SK-N-MC (cell line): ENCODE measurements at places on chromosomes 7 and 10.

DNA sequence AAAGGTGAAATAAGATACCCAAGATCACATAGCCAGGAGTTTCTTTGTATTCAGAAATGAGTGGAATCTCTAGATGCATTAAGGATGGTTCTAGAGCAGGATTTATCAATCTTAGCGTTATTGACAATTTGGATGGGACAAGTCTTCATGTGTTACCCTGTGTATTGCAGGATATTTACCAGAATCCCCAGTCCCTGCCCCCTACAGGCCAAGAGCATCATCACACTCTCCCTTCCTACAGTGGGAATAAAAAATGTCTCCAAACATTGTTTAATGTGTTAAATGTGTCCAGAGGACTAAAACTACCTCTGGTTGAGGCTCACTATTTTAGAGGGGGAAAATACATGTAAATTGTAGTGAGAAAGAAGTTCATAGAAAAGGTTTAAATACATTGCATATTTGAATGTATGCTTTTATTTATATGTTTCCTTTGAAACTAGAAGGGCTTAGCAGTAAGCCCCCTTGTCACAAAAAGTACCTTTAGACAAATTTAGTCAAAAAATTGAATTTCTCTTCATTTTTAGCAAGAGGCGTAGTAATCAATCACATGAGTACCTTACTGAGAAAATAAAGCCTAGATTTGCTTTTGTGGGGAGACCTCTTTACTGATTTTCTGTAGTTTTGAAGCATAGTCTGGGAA lies 141.2 kb downstream of the MLLT10 start:
- DNase-seq: no peak

- DNase-seq: no peak
Observed at GRCh38 chr7:148712678-148713329, 14.1 kb downstream of the CUL1 start.

- no peak for DNase-seq
Observed at GRCh38 chr7:5539013-5539411, 115.4 kb upstream of the TNRC18 start.

GRCh38 chr10:52258799-52259425 lies 55.2 kb upstream of the DKK1 start:
- DNase-seq: no peak

- DNase-seq: no peak
Observed at GRCh38 chr7:48180981-48181380, 9.7 kb downstream of the ABCA13 start.

GRCh38 chr10:113047963-113048781 lies 98.1 kb downstream of the TCF7L2 start:
- no peak for DNase-seq

GRCh38 chr7:42939457-42940240 lies 7.5 kb downstream of the MRPL32 start:
- DNase-seq: no peak

DNA sequence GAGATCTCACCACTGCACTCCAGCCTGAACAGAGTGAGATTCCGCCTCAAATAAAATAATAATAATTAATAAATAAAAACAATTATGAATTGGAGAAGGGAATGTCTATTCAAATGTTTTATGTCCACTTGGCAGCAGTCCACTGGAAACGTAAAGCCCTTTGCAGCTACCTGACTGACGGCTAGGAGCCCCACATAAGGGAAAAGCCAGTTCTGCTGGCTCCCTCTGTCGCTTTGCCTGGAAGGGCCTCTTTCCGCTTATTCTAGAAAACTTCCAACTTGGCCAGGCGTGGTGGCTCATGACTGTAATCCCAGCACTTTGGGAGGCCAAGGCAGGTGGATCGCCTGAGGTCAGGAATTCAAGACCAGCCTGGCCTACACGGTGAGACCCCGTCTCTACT lies 6.1 kb upstream of the TNS3 start:
- no peak for DNase-seq

DNA sequence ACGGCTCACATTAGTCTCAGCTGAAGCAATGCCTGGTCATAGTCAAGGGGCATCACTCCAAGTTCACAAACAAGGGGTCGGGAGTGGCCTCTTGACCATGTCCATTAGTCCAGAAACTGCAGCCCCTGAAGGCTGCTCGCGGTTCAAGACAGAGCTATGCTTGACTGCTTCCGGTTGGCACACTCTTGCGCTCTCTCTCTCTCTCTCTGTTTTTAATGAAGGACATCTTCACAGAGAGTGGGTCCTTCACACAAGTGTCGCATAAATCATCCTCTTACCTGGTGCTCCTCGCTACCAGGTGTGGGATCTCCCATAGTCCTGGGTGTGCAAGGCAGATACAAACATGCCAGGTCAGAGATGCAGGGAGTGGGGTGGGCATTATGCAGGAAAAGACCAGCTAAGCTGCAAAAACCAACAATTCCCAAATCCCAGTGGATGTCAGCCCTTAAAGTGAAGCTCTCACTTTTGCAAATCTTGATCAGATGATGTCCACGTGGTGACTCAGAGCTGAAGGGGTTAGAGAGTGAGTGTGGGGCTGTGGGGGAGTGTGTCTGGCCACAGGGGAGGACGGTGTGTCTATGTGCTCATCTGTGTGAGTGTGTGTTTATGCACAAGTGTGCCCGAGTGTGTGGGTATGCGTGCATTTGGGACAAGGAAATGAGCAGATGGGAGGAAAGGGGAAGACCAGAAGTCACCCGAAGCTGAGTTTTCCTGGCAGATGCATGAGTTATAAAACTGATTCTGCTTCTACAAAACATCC lies 83.7 kb upstream of the PPP2R2D start:
- DNase-seq: no peak

- DNase-seq: no peak
Observed at GRCh38 chr10:97650726-97651125, 10.3 kb downstream of the PI4K2A start.

- no peak for DNase-seq
Observed at GRCh38 chr7:122352454-122352853, 47.9 kb upstream of the FEZF1 start.

GRCh38 chr10:128908099-128908498 lies 558.9 kb upstream of the MGMT start:
- peak; percentile 20 for DNase-seq

- DNase-seq: no peak
Observed at GRCh38 chr10:132632091-132632561, 94.5 kb downstream of the INPP5A start.

DNA sequence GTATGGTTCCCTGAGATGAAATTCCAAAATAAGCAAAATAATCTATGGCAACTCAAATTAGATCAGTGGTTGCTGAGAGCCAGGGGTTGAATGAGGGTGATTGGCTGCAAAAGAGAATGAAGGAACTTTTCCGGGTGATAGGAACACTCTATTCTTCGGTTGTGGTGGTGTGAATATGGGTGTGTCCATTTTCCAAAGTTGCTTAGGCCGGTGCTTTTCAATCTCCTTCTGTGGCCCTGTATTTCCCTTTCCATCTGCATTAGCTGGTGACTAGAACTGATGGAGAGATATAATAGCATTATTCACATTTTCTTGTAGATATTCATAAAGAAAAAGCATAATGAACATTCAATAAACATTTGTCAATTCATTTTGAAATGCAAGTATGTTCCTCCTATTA lies 382.9 kb downstream of the TFEC start:
- no peak for DNase-seq

GRCh38 chr10:59898125-59898835 lies 8.1 kb downstream of the CCDC6 start:
- DNase-seq: no peak

- no peak for DNase-seq
Observed at GRCh38 chr7:114554781-114555537, 140.3 kb downstream of the FOXP2 start.

DNA sequence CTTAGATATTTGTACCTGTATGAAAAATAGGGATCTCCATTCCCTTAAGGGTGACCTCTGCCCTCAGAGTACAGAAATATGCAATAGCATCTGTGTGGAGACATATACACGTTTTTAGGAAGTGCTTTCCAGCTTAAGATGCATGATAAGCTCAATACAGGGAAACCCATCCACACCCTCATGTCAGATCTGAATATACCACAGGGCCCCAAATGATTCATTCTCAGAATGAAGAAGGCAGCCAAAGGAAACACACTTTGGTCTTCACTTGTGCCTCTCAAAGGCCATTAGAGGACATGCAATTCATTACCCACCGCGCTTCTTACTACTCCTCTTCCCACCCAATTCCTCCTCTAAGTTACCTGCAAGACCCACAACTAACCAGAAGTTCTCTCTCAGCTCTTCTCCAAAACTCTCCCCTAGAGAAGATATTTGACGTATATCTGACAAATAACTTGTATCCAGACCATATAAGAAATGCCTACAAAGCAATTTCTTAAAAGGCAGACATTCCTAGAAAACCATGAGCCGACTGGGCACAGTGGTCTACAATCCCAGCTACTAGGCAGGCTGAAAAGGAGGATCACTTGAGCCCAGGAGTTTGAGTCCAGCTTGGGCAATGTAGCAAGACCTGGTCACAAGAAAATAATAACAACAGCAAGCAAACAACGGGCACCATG lies 103.0 kb downstream of the OAT start:
- no peak for DNase-seq

- no peak for DNase-seq
Observed at GRCh38 chr7:22269963-22270362, 87.0 kb downstream of the RAPGEF5 start.

- DNase-seq: no peak
Observed at GRCh38 chr7:148898845-148899484, 14.9 kb upstream of the EZH2 start.

DNA sequence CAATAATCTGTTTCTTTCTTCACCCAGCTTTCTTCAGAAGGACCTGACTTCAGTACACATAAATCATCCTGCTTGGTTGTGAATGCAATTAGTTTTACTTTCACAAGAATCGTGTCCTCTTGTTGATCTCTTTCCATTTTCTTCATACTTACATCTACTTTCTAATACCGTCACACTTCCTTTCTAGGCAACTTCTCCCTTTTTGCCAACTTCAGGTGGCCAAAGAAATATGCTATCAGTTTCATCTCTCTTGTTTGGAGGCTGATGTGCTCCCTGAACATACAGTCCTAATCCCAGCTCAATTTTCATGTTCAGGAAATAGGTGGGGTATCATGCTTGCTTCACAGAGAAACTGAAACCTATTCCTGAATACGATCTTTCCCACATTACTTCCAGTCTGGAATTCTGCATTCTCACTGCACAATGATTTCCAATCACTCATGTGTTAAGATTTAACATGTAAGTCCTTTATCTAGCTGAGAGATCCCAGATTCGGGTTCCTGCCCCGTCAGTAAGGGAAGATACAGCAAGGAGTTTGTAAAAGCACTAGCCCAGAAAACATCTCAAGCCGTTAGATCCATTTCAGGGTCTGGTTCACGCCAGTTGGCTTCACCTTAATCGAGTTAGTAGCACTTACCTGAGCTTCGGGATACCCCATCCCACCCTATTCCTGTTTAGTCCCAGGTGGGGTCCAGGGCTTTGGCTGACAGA lies 994 bp downstream of the SLC25A28 start:
- DNase-seq: no peak

DNA sequence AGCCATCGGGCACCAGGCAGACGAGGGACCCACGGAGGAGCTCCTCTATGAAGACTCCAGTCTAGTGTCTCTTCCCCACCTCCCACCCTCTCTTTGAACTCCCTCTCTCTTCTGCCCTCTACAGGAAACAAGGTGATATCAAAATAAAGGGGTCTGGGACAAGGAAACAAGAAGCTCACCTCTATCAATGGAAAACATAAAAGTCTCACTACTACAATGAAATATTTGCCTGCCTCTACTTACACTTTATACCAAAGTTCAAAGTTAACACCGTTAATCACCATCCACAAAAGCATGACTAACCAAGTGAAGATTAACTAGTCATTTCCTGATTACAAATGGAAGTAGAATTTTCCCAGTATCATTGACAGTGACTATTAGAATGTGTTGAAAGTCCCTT lies 82.2 kb downstream of the PARD3 start:
- DNase-seq: no peak

- DNase-seq: no peak
Observed at GRCh38 chr10:91105269-91105668, 115.2 kb upstream of the PCGF5 start.

- DNase-seq: no peak
Observed at GRCh38 chr10:132452216-132452650, 55.2 kb downstream of the PWWP2B start.

DNA sequence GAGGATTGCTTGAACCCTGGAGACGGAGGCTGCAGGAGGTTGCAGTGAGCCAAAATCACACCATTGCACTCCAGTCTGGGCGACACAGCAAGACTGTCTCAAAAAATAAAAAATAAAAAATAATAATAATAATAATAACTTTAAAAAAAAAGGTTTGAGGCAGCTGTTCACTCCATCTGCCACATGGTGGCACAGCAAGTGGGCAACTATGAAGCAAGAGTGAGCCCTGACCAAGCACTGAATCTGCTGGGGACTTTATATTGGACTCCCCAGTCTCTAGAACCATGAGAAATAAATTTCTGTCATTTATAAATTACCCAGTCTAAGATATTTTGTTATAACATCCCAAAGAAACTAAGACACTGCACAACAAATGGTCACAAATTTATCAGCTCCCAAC lies 14.6 kb upstream of the BRI3 start:
- DNase-seq: no peak

GRCh38 chr7:12703881-12704280 lies 16.4 kb downstream of the ARL4A start:
- DNase-seq: no peak

DNA sequence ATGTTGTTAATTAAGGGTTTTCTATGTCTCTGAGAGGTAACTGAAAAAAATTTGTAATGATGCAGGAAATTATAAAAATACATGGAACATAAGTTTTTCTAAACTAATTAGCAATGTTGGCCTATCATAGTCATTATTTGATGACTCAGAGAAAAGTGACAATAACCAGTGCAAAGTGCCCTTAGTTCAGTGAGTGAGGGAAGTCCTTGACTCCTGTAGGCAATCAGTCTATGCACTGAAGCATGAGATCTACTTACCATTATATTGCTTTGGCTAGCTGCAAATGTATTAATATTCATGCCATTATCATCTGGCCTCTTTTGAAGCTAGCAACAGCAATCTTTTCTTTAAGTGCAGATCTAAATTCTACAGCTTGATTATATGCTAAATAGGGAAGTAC lies 40.6 kb downstream of the CCDC172 start:
- DNase-seq: no peak

- DNase-seq: no peak
Observed at GRCh38 chr7:66790725-66791124, 50.2 kb downstream of the RABGEF1 start.
